ENCODE measurements at places on chromosomes 5 and 9.

DNA sequence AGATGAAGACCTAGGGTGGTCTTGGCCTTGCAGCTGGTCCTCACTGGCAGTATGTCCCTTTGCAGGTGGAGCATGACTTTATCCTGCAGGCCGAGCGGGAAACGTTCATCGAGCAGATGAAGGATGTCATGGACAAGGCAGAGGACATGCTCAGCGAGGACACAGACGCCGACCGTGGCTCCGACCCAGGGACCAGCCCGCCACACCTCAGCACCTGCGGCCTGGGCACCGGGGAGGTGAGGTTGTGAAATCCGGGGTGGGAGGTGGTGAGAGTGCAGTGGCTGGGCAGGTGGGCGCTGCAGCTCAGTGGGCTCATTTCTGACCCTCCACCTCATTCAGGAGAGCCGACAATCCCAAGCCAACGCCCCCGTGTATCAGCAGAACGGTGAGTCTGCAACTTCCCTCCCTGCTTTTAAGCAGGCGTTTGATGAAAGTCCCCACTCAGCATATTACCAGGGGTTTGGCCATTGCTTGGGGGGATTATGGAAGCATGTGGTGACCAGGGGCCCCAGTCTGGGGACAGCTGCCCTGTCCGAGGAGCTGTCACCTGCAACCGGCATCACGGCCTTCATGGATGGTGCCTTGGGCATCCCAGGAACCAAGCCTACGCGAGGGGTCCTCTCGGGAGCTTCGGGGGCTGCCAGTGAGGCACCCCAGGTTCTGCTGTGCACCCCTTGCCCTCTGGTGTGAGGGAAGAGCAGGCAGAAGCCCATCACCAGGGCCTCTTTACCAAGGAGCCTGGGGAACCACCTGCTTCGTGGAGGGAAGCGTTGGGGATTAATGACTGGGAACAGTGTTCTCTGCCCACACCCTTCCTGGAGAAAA lies 84.0 kb downstream of the WNK2 start:
- DNase-seq: no peak

DNA sequence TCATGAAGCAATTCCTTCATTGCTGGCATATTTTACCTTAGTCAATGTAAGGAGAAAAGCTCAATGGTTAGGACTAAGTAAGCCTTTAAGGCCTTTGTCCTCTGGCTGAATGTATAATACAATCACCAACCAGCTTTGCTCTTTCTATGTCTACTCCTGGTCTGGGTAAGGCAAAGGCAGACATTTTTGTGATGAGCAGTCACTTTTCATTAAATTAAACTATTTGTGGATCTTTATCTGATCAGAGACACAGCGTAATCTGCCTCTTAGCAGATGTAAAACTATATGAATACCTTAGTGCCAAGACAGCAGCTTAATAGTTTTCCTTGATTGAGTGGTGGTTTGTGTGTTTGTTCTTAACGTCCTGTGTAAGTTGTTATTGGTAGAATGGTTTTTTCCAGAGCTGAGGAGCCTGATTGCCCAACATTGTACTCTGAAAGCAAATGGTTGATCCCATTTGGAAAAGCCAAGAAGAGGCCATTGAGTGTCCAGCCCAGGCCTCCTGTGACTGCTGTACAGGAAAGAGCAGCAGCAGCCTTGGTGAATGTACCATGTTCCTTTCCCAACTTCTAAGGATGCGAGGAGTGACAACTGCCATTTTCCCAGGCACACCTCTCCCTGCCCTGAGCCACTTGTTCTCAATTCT lies 16.5 kb upstream of the CXXC5 start:
- DNase-seq: no peak

- no peak for DNase-seq
Measured at GRCh38 chr9:116639251-116639741, 47.8 kb upstream of the TRIM32 start.

DNA sequence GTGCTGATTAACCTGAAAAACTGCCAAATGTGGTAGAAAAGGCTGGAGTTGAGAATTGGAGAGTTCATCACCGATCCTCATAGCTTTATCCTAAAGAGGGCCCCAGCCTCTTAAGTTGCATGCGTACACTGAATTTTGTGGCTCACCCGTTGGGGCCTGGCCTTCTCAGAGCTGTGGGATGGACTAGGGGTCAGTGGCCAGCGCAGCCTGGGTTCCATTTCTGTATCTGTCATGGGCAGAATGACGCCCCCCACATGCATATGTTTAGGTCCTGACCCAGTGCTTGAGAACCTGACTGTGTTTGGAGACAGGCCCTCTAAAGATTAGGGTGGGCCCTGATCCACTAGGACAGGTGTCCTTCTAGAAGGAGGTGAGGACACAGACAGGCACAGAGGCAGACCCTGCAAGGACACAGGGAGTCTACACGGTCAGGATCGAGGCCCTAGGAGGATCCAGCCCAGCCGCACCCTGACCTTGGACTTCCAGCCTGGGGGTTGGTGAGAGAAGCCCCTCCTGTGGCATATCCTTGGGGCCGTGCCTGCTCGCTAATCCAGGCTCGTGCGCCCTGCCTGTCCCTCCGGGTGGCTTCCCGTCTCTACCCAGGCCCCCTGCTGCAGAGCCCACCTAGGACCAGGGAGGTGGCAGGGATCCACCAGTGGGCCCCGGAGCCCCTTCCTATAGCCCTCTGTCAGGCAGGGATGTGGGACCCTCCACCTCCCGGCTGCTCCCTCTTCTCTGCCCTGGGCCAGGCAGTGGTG lies 32.2 kb downstream of the NDUFS6 start:
- no peak for DNase-seq

DNA sequence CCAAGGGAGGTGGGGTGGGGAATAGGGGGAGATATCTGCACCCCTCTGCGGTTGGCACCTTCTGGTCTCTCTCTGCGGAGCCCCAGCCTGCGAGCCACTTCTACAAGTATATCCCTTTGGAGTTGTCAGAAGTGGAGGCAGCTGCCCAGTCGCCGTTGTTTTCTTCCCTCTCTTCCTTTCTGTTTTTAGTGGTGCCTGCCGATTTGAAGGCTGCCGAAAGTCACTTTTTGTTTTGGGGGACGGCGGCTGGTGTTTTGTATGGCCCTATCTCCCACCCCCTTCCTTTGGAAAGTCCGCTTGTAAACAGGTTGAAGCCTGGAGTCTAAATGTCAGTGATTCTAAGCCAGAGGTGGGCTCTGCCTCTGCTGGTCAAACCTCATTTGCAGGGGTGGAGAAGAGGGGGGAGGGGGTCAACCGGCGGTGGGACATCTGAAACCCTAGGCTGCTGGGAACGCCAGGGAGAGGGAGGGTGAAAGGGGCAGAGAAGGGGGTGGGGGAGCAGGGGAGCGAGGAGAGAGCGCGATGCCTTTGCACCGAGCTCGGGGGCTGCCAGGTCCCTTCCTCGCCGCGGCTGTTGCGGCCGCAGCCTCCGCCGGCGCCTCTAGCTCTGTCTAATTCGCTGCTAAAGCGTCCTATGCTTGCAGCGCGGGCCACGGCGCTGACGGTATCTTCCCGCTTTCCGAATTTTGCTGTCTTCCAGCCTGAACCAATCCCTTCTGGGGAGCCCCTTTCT lies at the start of gene FGF10:
Gene FGF10 (minus strand): TSS at position 331 of the 733 bp plus-strand sequence. CDS start 738 bp downstream, outside the sequence.
- no peak for DNase-seq

- DNase-seq: no peak
Measured at GRCh38 chr5:10788358-10788757, 27.3 kb upstream of the DAP start.

GRCh38 chr5:98783051-98783649 lies 9.7 kb downstream of the RGMB start:
- no peak for DNase-seq

- DNase-seq: no peak
Measured at GRCh38 chr5:114657342-114658130, 295.7 kb downstream of the KCNN2 start.

- DNase-seq: no peak
Measured at GRCh38 chr5:113278976-113279375, 155.8 kb downstream of the TSSK1B start.

DNA sequence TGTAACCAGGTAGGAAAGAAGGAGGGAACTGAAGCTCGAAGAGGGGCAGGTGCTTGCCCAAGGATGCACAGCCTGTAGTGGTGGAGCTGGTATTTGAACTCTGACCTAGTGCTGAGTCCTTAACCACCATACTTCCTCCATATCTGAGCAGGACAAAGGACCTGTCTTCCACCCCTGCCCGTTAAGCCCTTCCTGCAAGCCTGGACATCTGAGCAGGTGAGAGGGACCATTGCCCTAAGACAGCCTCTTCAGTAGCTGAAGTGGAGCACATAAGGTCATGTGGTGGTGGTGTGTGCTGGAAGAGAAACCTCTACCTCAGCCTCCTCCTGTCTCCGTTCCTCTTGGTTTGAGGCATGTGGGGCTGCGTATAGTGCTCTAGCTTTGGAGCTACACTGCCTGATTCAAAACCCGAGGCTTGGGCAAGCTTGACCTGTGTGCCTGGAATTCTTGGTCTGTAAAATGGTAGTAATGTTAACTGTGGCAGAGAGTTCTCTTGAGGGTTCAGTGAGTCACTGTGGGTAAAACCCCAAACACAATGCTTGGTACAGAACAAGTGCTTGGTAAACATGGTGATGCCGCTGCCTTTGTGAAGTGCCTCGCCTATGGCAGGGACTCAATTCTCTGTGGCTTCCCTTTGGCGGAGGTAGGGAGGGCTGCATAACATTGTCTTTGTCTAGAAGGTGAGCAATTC lies 7.4 kb downstream of the GALNT10 start:
- peak; percentile 39 for DNase-seq

GRCh38 chr5:88941581-88941980 lies 58.6 kb upstream of the MEF2C start:
- DNase-seq: no peak

GRCh38 chr5:124654418-124654817 lies 92.0 kb downstream of the ZNF608 start:
- no peak for DNase-seq

DNA sequence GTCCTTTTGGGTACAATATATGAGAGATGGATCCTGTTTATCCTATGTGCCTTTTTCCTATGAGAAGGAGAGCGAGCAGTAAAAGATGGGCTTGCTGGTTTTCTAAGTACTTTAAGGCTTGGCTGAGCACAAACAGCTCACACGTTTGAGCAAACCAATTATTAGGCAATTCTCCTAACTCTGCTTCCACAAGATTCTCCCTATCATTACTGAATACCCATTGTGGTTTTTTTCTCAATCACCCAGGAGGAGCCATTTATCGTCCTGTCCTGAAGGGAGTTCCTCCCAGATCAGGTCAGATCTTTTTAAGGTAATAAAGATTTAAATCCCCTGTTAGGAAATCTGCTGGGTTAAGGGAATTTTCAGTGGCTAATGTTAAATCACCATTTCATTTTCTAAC lies 19.4 kb upstream of the C1QTNF3 start:
- DNase-seq: no peak

- no peak for DNase-seq
Measured at GRCh38 chr5:113162770-113163169, 186.2 kb downstream of the DCP2 start.

- no peak for DNase-seq
Measured at GRCh38 chr5:125186911-125187375, 440.5 kb upstream of the ZNF608 start.

DNA sequence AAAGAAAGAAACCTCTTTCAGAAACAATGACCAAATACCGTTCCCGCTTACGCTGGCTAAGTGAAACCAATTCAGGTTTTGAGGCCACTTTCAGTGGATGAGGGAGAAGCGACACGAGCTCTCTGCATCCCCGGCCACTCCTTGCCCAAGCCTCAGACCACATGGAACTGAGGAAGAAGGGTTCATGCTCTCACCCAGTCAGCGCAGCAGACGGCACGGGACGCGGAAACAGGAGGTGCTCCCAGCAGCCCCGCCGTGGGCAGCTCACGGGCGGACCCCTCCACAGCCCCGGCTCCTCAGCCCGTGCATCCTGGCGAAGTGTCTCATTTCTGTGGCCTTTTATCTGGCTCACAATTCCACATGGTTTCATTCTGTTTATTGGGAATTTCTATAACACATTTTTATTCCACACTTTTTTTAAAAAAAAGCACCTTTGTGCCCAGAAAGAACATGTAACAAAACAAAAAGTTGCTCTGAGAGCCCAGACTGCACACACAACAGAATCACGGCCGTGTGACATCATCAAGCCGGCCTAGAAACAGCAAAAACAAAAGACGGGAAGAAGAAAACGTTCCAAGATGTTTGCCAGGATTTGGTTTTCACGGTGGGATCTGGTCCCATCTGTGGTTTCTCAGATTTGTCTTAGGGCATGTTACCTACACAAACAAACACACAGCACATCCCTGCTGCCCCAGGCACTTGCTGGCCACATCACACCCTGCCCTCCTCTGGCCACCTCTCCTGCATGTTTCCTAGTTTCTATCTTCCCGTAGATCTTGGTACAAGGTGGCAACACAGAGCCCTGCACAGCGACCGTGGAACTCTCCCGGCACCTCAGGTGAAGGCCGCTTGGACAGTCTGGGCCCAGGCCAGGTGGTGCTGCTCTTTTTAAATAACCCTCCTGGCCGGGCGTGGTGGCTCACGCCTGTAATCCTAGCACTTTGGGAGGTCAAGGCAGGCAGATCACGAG lies 16.2 kb downstream of the QSOX2 start:
- DNase-seq: no peak

- no peak for DNase-seq
Measured at GRCh38 chr9:89078860-89079259, 87.6 kb downstream of the S1PR3 start.

GRCh38 chr5:36305571-36306326 lies 4.0 kb upstream of the RANBP3L start:
- no peak for DNase-seq

DNA sequence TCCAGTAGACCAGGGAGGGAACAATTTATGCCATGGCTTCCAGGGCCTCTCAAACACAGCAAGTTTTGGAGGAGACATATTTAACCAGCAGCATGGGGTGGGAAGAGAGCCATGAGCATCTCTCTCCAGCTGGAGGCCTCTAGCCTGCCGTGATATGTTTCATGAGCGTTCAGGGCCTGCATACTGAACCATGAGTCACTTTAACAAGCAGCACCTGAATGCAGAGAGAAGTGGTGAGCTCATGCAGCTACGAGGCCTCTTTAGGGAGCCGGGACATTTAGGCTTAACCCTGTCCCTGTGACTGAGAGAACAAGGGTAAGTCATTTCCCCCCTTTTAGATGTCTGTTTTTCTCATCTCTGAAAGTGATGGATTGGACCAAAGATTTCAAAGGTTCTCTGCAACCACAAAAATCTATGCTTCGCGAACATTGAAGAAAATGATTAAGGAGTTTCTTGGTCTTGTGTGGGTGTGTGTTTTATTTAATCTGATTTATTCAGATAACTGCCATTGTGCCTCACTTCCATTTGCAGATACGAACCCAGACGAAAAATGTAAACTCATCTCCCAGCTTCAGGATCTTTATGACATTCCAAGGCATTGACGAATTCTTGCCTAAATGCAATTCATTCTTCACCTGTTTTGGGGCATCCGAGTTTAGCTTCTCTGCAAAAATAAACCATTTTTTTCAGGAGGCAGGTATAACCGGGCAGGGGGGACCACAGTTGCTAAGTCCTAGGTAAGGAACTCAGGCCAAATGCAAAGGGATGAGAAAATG lies 157.0 kb downstream of the GABBR2 start:
- no peak for DNase-seq

GRCh38 chr9:3441197-3441816 lies 84.5 kb downstream of the RFX3 start:
- DNase-seq: no peak

GRCh38 chr5:158545949-158546530 lies 553.7 kb downstream of the EBF1 start:
- DNase-seq: no peak

GRCh38 chr5:145243016-145243415 lies 592.1 kb downstream of the PRELID2 start:
- no peak for DNase-seq

- no peak for DNase-seq
Measured at GRCh38 chr5:125181159-125181558, 434.7 kb upstream of the ZNF608 start.

- DNase-seq: no peak
Measured at GRCh38 chr5:175658299-175659145, 651 bp downstream of the HRH2 start.

All from stimulated activated CD8-positive, alpha-beta memory T cell treated with anti-CD3 and anti-CD28 coated beads, Interleukin-2, amount 100 ng/mL, for 1 hour (primary cell).